ENCODE measurements at places on chromosomes 16 and 17.

DNA sequence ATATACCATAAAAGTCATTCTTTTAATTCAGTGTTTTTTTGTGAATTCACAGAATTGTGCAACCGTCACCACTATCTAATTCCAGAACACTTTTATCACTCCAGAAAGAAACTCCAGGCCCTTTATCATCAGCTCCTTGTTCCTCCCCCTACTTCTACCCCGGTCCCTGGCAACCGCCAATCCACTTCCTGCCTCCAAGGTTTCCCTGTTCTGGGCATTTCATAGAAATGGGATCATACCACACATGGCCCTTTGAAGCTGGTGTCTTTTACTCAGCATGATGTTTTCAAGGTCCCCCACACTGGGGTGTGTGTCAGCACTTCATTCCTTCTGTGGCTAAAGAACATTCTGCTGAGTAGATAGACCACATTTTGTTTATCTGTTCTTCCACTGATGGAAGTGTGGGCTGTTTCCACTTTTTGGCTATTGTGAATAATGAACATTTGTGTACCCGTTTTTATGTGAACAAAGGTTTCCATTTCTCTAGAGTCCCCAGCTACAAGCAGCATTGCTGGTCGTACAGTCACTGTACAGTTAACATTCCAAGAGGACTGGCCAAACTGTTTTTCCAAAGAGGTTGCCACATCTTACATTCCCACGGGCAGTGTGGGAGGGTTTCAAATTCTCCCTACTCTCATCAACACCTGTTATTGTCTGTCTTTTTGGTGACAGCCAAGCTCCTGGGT is 75.8 kb upstream of the ZNF469 start:
- DNase-seq: no peak

DNA sequence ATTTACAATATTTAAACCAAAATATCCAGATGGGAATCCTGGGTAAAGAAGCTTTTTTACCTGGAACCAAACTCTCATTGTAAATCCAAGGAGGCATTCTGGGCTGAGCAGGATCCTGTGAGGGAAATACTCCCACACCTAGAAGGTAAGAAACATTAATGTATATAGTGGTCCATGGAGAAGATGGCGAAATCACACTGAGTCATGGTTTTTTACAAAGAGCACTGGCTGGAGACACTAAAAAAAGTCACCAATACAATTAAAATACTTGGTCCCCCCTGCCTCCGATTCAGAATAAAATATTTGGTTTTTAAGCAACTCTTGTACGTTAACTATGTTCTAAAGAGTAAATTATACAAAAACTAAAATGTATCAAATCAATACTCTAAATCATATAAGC is 32.9 kb downstream of the SYNRG start:
- DNase-seq: no peak

DNA sequence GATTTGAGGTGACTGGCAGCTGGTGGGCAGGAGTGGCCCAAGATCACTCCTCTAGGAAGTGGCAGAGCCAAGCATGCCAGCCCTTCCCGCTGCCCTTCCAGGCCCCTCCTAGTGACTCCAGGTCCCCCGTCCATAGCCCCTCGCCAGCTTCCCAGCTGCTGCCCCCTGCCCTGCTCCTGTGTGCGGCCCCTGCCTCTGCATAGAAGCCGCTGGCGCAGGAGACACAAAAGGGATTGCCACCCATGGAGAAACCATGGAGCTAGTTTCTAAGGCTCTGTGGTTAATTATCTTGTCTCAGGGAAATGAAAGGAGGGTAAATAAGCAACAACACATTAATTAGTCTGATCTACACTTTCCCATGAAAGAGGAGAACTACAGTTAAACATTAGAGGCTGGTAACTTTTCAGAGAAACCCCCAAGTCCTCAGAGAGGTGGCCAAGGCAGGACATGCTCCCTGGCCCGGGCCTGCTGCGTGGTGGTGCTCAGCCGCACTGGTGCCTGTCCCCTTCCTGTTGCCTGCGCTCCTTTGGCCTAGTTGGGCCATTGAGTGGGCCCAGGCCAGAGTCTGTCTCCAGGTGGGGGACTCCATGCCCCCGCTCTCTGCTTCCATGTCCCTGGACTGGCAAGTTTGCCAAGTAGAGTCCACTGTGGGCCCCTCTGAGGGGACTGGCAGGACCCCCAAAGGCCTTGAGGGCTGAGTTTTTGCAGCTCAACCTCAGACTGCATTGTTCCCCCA is 65.2 kb downstream of the PRMT7 start:
- DNase-seq: no peak

- DNase-seq: no peak
Observed at GRCh38 chr16:3004319-3004718, 8.4 kb upstream of the CLDN9 start.

GRCh38 chr16:57797526-57798266 is 4.6 kb downstream of the KIFC3 start:
- no peak for DNase-seq

- DNase-seq: peak; percentile 41
Observed at GRCh38 chr17:55295411-55296170, 30.8 kb downstream of the HLF start.

DNA sequence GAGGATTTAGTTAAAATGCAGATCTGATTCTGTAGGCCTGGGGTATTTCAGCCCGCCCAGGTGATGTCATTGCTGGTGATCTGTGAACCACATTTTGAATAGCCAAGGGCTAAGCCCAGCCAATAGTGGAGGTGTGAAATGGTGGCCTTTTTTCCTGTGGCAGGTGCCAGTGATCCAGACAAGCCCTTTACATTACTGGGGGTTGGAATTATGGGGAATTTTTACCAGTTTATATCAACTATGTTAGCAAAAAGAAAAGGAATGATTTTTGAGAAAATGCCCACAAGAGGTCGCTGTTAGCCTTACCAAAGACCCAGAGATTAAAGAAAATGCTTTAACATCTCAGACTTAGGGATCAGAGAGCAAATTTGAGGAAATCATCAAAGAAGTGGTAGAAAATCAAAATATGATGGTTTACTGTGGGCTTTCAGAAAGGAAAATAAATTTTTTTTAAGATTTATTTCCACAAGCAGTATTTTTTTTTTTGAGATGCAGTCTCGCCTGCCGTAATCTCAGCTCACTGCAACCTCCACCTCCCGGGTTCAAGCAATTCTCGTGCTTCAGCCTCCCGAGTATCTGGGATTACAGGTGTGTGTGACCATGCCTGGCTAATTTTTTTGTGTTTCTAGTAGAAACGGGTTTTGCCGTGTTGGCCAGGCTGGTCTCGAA is 3.9 kb downstream of the VPS35L start:
- no peak for DNase-seq

DNA sequence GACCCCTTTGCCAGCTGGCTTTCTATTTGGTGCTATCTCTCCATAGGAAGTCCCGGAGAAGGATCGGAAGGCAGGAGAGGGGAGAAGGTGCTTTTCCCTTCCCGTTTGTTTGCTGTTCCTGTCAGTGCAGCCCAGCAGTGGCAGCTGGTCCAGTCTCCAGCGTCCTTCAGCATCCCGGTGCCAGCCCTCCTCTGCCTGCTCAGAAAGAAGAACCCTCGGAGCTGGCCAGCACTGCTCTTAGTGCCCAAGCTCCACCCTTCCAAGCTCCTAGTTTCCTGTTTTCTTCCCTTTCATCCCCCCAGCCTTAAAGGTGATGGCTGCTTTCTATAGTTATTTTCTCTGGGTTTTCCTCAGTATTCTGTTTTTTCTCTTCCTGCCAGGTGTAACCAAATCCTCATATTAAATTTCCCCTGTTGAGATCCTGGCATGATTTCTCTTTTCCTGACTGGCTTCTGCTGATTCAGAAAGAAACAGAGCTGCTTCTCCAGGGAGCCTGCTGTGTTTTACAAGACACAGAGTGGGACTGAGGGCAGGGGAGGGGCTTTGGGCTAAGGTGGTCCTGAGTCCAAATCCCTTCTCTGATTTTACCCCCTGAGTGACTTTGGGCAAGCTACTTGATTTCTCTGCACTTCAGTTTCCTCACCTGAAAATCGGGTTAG is 186.8 kb downstream of the COPRS start:
- DNase-seq: no peak

GRCh38 chr17:41392278-41392677 is 5.1 kb downstream of the KRT31 start:
- no peak for DNase-seq

GRCh38 chr17:50429793-50430192 is 3.8 kb downstream of the ACSF2 start:
- no peak for DNase-seq

GRCh38 chr17:74151551-74152315 is 51.7 kb upstream of the RPL38 start:
- no peak for DNase-seq

- no peak for DNase-seq
Observed at GRCh38 chr16:31179219-31179746, 656 bp upstream of the FUS start.

DNA sequence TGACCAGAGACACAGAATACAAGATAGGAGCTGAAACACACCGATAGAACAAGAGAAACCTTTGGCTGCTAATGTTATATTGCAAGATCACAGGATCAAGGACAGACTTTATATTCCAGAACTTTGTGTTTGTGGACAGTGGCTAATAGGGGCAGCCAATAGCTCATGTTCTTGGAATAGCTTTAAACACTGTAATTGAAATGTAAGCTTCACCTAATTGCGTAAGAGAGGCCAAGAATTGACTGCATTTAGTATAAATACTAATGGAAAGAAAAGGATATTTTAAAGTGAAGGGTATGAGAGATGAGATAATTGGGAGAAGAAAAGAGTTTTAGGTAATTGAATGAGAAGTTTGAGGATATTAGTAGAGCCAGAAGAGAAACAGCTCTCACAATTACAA is 758.8 kb downstream of the CDH11 start:
- DNase-seq: no peak

Measured in right renal pelvis (tissue), 4 donors.